ENCODE measurements at places on chromosomes 16 and 17. TPM values are rescaled to one million over a fixed set of nuclear protein-coding genes. Genes with fewer than 3 reads are reported as not detected.
A peak's percentile ranks its signal among the peaks of the same experiment; 100 is the strongest.

DNA sequence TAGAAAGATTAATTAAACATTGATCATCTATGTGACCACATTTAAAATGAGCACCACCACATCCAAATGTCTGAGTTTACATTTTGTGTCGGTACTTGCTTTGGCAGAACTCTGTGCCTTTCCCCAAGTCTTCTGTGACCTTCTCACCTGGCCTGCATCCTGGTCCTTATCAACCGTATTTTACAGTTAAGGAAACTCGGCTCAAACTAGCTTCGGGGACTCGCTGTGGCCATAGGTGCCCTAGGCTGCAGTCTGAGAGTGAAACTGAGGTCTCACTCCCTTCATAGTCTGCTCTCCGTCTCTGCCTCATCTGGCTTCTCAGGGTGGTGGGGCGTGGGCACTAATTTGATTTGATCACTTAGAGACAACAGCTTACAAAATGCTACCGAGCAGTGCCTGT, 555.5 kb downstream of the WWOX start:
- H3K4me3 ChIP-seq = no peak overlapping the region
- no peaks in the 10 kb centered on the region for H3K36me3 ChIP-seq
- no peak for DNase-seq
- no peaks in the 10 kb centered on the region for H3K4me1 ChIP-seq
- H3K27ac ChIP-seq = no peak overlapping the region

Gene SSTR5
- total RNA-seq = not detected

- no peak for DNase-seq
- no peaks in the 10 kb centered on the region for H3K36me3 ChIP-seq
- H3K27me3 ChIP-seq = no peaks in the 10 kb centered on the region
Measured at GRCh38 chr17:80065478-80066170, 29.2 kb downstream of the CCDC40 start.

- no peaks in the 10 kb centered on the region for H3K27me3 ChIP-seq
- no peaks in the 10 kb centered on the region for H3K36me3 ChIP-seq
- H3K4me3 ChIP-seq = no peak overlapping the region
- DNase-seq = no peak
- H3K4me1 ChIP-seq = no peaks in the 10 kb centered on the region
Measured at GRCh38 chr17:56160422-56160821, 7.1 kb downstream of the ANKFN1 start.

Gene CLEC3A
- total RNA-seq = not detected

GRCh38 chr16:54817940-54818574, 112.6 kb upstream of the IRX5 start:
- H3K4me3 ChIP-seq = no peak overlapping the region
- H3K4me1 ChIP-seq = no peaks in the 10 kb centered on the region
- no peaks in the 10 kb centered on the region for H3K36me3 ChIP-seq
- no peak for DNase-seq
- no peak overlapping the region for H3K27ac ChIP-seq
- no peaks in the 10 kb centered on the region for H3K27me3 ChIP-seq

GRCh38 chr16:84482001-84482891, 22.2 kb downstream of the MEAK7 start:
- H3K4me3 ChIP-seq = no peak overlapping the region
- H3K36me3 ChIP-seq = no peaks in the 10 kb centered on the region
- no peak for DNase-seq
- H3K4me1 ChIP-seq = no peaks in the 10 kb centered on the region

- DNase-seq = no peak
- no peaks in the 10 kb centered on the region for H3K36me3 ChIP-seq
- no peak overlapping the region for H3K27ac ChIP-seq
Measured at GRCh38 chr17:63262751-63263476, 183.2 kb downstream of the CYB561 start.

DNA sequence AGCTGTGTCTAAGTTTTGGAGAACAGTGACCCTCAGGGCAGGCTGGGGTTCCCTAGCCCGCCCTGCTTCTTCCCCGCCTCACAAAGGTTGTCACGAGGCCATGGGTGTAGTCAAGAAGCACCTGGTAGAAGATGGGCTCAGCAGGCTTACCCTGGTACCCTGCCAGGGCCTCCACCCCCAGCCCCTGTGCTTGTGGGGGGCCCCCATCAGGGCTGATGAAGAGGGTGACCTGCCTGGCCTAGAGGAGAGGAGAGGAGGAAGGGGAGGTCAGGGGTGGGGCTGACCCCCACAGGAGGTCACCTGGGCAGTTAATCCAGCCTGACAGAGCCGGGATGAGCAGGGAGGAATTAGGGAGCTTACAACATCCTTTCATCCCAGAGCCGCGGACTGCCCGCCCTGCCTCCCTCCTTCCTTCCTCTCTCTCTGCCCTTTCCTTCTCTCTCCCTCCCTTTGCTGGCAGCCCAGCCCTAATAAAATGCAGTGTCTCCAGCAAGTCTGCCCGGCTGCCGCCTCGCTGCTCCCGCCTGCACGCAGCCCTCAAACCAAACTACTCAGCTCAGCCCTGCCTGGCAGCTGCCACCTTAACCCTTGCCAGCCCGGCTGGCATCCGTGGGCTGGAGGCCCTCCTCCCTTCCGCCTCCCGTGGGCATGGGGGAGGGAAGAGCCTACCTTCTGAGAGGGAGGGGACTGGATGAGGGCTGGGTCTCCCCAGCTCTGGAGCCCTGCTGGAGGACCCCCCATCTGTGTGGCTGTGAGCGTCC, 7.2 kb downstream of the DLX3 start:
- peaks cover 21% of the 10 kb centered on the region for H3K27me3 ChIP-seq
- H3K27ac ChIP-seq = no peak overlapping the region
- H3K36me3 ChIP-seq = no peaks in the 10 kb centered on the region
- H3K4me1 ChIP-seq = peaks cover under 1% of the 10 kb centered on the region
- no peak overlapping the region for H3K4me3 ChIP-seq

DNA sequence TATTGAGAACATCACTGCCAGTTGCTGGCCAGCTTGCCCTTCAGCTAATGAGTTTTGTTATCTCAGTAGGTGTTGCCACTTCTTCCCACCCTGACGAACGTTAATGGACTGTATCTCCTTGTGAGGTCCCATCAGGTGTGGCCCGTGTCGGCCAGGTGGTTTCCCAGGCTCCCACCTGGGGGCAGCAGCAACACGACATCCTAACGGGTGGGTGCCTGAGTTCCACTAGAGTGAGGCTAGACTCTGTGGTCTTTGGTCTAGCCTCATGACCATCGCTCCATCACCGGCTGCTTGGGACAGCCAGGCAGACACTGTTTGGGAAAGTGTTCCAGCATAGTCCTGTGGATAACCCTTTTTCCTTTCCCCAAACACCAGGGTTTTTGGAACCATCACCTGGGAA, 45.6 kb upstream of the LCMT1 start:
- H3K27ac ChIP-seq = peak overlapping the region; percentile 85
- H3K36me3 ChIP-seq = no peaks in the 10 kb centered on the region
- no peak overlapping the region for H3K4me3 ChIP-seq

DNA sequence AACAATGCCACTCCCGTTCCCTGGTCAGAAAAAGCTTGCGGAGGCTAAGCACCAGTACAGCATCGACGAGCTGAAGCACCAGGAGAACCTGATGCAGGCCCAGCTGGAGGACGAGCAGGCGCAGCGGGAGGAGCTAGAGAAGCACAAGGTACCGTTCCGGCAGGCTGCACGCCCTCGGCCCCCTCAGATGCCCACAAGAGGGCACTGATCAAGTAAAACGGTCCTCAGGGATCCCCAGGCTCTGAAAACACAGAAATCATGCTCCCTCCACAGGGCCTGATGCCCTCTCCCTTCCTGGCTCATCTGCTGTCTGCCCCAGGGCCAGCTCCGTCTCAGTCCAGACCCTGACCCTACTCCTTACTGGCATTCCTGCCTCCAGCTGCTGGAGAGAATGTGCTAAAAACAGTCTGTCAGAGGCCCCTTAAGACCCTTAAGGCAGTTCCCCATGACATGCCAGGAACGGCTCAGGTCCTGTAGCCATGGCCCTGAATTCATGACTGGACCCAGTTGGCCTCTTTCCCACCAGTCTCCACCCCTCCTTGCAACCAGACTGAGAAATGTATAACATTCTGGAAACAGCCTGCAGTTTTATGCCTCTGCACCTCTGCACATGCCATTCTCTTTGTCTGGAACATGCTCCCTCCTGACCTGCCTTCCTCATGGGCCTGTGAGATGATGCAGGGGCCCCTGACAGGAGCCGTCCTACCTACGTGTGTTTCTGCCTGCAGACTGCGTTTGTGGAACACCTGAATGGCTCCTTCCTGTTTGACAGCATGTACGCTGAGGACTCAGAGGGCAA, 21.8 kb downstream of the DRC3 start:
- H3K4me3 ChIP-seq = no peak overlapping the region

DNA sequence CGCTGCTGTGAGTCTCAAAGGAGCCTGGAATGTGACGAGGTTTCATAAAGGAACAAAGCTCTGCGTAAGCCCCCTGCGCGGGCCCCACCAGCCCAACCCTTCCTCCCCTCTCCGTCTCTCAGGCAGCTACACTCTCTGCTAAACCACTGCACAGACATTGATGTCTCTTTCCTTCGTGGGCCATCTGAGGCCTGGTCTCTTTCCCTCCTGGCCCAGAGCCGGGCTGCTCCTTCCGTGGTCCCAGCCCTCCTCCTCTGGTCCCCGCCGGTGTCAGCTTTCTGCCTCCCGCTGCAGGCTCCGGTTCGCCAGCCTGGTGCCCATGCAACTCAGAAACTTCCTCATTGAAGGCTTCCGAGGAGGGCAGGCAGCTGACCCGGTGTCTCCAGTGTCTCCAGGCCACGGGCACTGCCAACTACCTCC, 7.4 kb downstream of the SCARF1 start:
- no peaks in the 10 kb centered on the region for H3K36me3 ChIP-seq
- H3K4me3 ChIP-seq = no peak overlapping the region
- no peaks in the 10 kb centered on the region for H3K4me1 ChIP-seq
- DNase-seq = no peak
- H3K27ac ChIP-seq = no peak overlapping the region

Gene PIRT
- not detected for total RNA-seq

- H3K4me1 ChIP-seq = no peaks in the 10 kb centered on the region
- no peaks in the 10 kb centered on the region for H3K36me3 ChIP-seq
- no peaks in the 10 kb centered on the region for H3K27me3 ChIP-seq
- H3K27ac ChIP-seq = no peak overlapping the region
- no peak for DNase-seq
- H3K4me3 ChIP-seq = no peak overlapping the region
Measured at GRCh38 chr16:20995711-20996110, 95.1 kb downstream of the LYRM1 start.

DNA sequence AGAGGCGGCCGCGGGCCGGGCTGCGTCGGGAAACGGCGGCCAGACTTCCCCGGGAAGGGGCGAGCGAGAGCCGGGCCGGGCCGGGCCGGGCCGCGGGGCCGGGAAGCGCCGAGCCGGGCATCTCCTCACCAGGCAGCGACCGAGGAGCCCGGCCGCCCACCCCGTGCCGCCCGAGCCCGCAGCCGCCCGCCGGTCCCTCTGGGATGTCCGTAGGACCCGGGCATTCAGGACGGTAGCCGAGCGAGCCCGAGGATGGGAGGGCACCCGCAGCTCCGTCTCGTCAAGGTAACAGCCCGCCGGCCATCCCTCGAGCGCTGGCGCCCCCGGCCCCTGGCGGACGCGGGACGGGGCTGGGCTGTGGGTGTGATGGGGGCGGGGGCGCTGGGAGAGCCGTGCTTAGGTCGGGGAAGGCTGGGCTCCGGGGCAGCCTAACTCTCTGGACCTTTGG, at the start of gene CRHR1:
TSS of gene CRHR1 (plus strand) at position 28 of the 448 bp plus-strand sequence. CDS start at position 253, 225 bp downstream.
- H3K27me3 ChIP-seq = peaks cover 19% of the 10 kb centered on the region
- no peak for DNase-seq
- no peak within 1 kb of the TSS for H3K27ac ChIP-seq
- H3K4me1 ChIP-seq = peaks cover 17% of the 10 kb centered on the region
- no peaks in the 10 kb centered on the region for H3K36me3 ChIP-seq
- peak within 1 kb of the TSS; percentile 16 for H3K4me3 ChIP-seq

GRCh38 chr16:68040506-68041288, 17.6 kb downstream of the DUS2 start:
- H3K27me3 ChIP-seq = no peaks in the 10 kb centered on the region
- H3K4me3 ChIP-seq = no peak overlapping the region
- DNase-seq = peak; percentile 89
- H3K4me1 ChIP-seq = peaks cover 35% of the 10 kb centered on the region
- H3K27ac ChIP-seq = no peak overlapping the region
- H3K36me3 ChIP-seq = peaks cover 2% of the 10 kb centered on the region

- no peak overlapping the region for H3K27ac ChIP-seq
- no peak overlapping the region for H3K4me3 ChIP-seq
- no peak for DNase-seq
- no peaks in the 10 kb centered on the region for H3K36me3 ChIP-seq
- peaks cover 9% of the 10 kb centered on the region for H3K27me3 ChIP-seq
Measured at GRCh38 chr16:58459344-58460218, 40.4 kb upstream of the NDRG4 start.

Gene KRTAP3-1
- not detected for total RNA-seq

Gene OR3A3
- total RNA-seq = not detected

DNA sequence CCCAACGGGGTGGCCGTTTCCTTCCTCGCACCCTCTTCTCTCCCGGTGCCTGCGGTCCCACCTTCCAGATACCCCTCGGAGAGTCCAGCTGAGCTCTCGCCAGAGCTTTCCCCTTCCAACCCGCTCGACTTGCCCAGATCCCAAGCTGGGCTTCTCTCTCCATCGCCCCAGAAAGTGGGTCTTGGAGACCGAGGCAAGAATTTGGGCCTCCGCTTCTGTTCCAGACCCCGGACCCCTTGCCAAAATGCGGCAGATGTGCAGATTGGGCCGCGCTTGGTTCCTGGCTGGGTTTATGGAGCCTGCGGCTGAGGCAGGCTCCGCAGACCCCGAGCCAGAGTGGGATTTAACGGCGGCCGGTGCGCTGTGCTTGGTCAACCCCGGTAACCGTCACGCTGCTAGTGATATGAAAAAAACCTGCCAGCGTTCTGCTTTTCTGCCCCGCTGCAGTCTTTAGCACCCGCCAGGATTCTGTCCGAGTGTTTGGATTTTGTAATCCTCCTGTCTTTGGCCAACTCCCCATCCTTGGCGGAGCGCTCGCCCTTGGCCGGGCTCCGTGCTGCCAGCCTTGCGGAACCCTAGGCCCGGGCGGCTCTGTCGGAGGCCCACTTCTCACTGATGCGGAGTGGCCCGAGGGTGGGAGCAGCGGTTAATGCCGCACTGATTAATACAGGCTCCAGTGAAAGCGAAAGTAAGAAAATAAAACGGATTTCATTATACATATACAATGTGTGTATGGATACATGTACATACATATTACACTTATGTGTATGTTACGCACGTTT, 754 bp upstream of the SLFN11 start:
- H3K27me3 ChIP-seq = no peaks in the 10 kb centered on the region
- DNase-seq = peak; percentile 69
- H3K4me3 ChIP-seq = peak overlapping the region; percentile 67
- H3K27ac ChIP-seq = peak overlapping the region; percentile 88
- H3K4me1 ChIP-seq = peaks cover 9% of the 10 kb centered on the region

Gene TSNAXIP1
- total RNA-seq = not detected

Gene SHBG
- total RNA-seq = not detected

- peaks cover 92% of the 10 kb centered on the region for H3K36me3 ChIP-seq
- H3K27ac ChIP-seq = no peak overlapping the region
- peaks cover 5% of the 10 kb centered on the region for H3K4me1 ChIP-seq
Measured at GRCh38 chr17:63819585-63820537, 7.4 kb upstream of the PSMC5 start.

- no peak overlapping the region for H3K27ac ChIP-seq
- no peaks in the 10 kb centered on the region for H3K27me3 ChIP-seq
- DNase-seq = no peak
- H3K4me3 ChIP-seq = no peak overlapping the region
- no peaks in the 10 kb centered on the region for H3K4me1 ChIP-seq
Measured at GRCh38 chr16:58012481-58012880, 11.3 kb downstream of the USB1 start.

GRCh38 chr16:68369697-68370580, 59.1 kb downstream of the PRMT7 start:
- H3K36me3 ChIP-seq = no peaks in the 10 kb centered on the region
- H3K27ac ChIP-seq = peak overlapping the region; percentile 8
- peak; percentile 54 for DNase-seq
- H3K4me1 ChIP-seq = peaks cover 67% of the 10 kb centered on the region
- peaks cover 3% of the 10 kb centered on the region for H3K27me3 ChIP-seq
